ENCODE measurements at places on chromosomes 5 and 9. TPM values are rescaled to one million over a fixed set of nuclear protein-coding genes. Genes with fewer than 3 reads are reported as not detected.

CDK5RAP2 gene
- total RNA-seq = 113 TPM

LTC4S gene
- total RNA-seq = 6.3 TPM

SHB gene
- total RNA-seq = 1.1 TPM

SLC2A6 gene
- total RNA-seq = 6.3 TPM

CDC20B gene
- total RNA-seq = 0.48 TPM

PLAC8L1 gene
- 1.0 TPM for total RNA-seq

VPS13A gene
- 46.5 TPM for total RNA-seq

Measured in activated naive CD8-positive, alpha-beta T cell treated with anti-CD3 and anti-CD28 coated beads, Interleukin-2, amount 10 ng/mL, durations not matched to agents 7 days and 5 days (primary cell).